ENCODE measurements at places on chromosomes 2 and 18.

DNA sequence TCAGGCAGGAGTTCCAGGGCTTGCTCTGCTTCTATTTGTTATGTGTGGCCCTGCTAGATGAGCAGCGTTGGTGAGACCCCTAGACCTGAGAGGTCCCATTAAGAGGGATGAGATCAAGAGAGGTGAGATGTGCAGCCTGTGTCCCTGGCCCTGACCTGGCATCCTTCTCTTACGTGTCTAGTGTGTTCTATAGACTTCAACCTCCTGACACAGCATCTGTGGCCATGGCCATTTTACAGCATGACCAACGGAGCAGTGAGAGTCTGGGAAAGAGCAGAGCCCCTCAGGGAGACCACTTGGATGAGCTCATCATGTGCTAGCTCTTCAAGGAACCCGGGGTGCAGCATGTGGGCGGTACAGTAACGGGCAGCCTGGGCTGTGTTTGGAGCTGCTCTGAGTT, 32.7 kb upstream of the ASPRV1 start:
- DNase-seq = no peak

DNA sequence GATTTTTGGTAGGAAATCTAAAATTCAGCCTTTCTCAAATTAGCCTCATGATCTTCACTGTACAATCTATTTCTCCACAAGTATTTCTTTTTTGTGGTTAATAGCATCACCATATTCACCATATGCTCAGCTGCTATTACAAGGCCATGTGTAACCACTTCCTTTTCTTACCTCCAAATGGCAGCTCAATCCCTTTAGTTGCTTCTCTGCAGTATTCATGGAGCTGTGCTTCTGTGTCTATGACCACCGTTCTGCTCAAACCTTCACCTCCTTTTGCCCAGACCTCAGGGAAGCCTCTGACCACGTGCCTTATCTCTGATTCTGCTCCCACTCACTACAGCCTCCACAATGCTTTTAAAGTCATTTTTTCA, 126.7 kb upstream of the TMEM200C start:
- no peak for DNase-seq

DNA sequence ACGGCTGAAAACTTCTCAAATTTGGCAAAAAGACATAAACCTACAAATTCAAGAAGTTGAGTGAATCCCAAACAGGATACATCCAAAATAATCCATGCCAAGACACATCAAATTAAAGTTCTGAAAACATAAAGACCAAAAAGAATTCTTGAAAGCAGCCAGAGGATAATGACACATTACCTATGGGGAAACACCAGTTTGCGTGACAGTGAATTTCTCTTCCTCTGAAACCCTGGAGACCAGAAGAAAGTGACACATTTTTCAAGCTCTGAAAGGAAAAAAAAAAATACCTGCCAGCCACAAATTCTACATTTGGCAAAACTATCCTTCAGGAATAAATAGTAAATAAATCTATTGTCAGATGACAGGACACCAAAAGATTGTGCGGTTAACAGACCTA, 86.0 kb upstream of the AFF3 start:
- no peak for DNase-seq

- no peak for DNase-seq
Measured at GRCh38 chr2:219598308-219599078, 836 bp downstream of the STK11IP start.

DNA sequence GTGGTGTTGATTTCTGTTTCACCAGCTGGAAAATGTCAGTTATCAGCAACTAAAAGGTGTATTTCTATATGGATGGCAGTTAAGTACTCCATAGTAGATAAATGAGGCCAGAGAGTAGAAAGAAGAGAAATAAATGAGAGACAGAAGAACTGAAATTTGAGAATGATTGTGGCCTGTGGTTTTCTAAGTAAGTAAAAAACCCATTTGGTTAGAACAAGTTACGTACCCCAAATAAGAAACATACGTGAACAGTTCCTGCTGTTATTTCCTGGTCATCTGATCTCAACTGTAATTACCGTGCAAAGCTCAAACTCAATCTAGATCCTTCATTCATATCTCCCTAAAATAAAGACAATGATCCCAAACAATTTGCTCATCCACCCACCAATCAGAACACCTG, 181.3 kb downstream of the PID1 start:
- DNase-seq = no peak

Data from stimulated activated CD4-positive, alpha-beta T cell treated with anti-CD3 and anti-CD28 coated beads, Interleukin-15, amount 100 ng/mL, for 1 hour (primary cell).